ENCODE measurements at places on chromosomes 6 and 20.

DNA sequence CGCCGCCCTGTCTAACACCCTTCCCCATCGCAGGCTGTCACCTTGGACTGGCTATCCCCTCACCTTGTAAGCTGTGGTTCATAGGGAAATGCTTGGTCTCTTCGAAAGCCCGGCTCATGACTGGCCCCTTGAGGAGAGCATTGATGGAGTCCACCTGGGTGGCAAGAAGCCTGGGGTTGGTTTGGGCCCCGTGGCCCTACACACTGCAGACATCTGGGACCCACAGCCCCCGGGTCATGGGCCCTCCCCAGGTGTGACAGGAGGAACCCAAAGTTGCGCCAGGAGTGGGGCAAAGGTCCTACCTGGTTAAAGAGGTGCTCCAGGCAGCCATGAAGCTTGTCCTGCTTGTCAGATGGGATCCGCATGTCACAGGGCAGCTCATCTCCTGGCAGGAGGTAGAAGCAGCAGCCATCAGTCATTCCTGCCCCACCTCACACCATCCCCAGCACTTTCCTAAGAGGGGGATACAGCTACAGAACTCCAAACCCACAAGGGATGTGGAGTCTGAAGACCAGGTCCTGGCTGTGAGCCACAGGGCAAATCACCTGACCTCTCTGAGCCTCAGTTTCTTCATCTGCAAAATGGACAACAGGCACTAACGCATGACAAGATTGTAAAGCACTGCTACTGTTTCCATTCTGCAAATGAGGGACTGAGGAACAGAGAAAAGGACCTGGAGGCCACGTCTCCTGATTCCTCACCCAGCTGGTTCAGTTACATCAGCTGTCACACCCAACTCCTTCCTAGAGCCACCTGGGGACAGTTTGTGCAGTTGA, 185.5 kb downstream of the PREX1 start:
- DNase-seq, result no peak

DNA sequence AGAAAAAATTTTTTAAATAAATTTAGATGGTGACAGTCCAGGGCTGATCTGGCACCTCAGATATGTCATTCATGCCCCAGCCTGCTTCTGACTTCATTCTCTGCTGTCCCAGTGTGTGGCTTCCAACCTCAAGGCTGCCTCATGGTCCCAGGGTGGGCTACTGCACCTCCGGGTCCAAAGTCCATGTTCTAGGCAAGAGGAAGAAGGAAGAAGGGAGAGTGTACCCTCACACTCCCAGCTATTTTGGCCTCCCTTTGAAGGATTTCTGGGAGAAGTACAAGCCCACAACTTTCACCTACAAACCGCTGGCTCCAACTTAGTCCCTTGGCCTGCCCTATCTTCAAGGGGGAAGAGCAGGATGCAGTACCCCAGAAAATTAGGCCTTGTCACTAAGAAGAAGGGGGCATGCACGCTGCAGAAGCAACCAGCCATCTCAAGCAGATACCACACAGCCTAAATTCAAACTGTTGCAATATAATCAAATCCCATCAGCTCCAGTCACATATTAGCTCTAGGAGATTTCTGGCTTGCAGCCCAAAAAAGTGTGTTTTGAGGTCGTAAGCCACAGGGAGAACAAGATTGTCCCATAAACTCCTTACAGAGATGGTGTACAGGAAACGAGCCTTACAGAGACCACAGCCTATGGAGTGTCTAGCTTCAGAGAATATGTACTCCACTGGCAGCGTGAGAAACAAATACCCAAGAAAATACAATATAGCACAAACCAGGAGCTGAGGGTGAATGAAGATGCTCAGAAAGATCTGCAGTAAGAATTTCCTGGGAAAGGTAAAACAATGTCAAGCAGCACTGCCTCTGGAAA, 906 bp upstream of the BTN3A2 start:
- DNase-seq, result no peak

DNA sequence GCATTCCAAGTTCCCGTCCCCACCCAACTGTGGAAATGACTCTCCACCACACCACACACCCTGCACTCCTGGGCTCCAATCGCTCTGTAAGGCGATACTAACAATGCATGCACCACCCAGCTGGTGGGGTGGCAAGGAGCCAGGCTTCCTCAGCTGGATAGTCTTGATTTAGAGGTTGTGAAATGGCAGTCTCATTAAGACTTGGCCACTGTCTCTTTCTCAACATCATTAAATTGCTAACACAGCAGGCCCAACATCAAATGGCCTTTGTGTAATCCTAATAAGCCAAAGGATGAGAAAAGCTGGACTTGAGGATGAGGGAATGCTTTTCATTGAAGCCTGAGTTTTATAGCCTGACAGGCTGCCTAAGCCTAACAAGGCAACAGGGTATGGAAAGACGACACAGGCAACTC, 223.7 kb downstream of the GMDS start:
- no peak for DNase-seq

GRCh38 chr6:126944512-126944911, 174.0 kb upstream of the RSPO3 start:
- no peak for DNase-seq

DNA sequence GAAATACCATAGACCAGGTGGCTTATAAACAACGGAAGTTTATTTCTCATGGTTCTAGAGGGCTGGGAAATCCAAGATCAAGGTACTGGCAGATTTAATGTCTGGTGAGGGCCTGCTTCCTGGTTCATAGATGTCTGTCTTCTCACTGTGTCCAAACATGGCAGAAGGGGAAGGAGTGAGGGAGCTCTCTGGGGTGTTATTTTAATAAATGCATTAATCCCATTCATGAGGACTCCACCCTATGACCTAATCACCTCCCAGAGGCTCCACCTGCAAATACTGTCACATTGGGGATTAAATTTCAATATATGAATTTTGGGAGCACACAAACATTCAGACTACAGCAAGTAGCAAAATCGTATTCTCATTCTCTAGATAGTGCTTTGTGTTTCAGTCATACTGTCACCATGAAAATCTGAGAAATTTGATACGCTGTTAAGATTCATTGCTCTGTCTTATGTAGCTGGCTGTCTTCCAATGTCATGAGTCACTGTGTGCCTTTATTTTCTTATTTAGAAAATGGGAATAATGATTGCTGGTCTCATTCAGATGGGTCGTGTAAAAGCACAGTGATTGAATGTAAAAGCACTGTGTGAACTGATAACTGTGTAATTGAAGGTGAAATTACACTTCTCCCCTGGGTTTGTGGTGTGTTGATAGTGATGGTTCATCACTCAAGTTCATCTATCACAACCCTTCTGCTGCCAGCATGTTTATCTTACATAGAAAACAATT, 8.9 kb upstream of the ERVFRD-1 start:
- no peak for DNase-seq

GRCh38 chr6:82118150-82118562, 129.4 kb downstream of the IBTK start:
- no peak for DNase-seq

- no peak for DNase-seq
Observed at GRCh38 chr6:19722999-19723398, 114.2 kb upstream of the ID4 start.

DNA sequence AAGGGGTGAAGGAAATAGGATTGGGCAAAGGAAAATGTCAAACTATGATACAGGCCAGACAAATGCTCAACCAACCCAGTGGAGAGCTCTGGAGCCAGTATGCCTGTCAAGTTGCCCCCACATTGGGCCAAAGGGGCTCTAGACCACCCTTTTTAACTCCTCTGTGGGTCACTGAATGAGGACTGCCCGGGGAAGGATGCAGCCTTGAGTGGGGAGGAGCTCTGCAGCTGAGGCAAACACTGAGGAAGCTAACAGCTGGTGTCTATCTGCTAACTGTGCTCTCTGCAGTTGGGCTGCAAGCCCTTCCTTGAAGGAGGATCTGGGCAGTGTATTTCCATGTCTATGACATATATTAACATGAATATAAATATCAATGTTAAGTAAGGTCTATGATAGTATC, 98.4 kb upstream of the PRSS16 start:
- DNase-seq, result no peak

GRCh38 chr20:46590443-46590842, 40.0 kb upstream of the OCSTAMP start:
- no peak for DNase-seq

- no peak for DNase-seq
Observed at GRCh38 chr6:11522812-11523605, 14.5 kb upstream of the TMEM170B start.

DNA sequence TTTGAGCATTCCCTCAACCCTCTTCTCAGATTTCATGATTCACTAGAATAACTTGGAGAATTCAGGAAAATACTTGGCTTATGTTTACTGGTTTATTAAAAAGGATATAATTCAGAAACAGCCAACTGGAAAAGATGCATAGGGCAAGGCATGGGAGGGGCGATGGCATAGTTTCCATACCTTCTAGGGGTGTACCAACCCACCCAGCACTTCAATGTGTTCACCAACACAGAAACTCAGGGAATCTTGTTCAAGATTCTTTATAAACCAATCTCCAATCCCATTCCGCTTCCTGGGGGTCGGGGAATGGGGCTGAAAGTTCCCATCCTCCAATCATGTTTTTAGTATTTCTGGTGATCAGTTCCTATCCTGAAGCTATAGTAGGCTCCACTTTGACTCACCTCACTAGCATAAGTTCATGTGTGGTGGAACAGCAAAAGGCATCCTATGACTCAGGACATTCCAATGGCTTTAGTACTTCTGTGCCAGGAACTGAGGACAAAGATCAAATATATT, 164.4 kb downstream of the SIM1 start:
- DNase-seq, result no peak

DNA sequence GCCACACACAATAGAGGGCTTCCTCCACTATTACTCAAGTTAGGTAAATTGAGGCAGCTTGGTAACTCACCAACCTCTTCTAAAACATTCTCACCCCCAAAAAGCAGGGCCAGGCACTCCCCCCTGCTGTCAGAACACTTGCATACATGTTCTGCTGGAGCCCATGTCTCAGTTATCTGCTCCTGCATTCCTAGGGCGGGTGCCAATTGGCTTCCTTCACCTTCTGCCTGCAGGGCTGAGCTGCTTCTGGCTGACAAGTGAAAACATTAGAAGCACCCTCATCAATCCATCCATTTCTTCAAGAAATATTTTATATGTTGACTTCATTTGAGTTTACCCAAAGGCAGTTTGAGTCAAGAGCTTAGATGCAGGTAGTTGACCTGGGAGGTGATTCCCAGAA, 4.5 kb upstream of the ENTPD6 start:
- no peak for DNase-seq

DNA sequence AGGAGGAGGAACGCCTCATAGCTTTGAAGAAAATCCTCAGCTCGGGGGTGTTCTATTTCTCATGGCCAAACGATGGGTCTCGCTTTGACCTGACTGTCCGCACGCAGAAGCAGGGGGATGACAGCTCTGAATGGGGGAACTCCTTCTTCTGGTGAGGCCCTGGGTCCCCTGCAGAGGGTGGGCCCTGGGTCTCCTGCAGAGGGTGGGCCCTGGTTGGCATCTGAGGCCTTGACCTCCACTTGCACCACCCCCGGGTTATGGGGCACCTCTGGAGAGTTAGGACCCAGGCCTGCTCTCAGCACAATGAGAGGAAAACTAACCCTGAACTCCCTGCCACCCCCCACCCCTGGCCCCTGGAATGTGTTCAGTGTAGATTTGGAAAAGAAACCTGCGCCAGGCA, 47.2 kb downstream of the SYNJ2 start:
- DNase-seq, result no peak

- no peak for DNase-seq
Observed at GRCh38 chr6:153150752-153151440, 19.8 kb upstream of the RGS17 start.

GRCh38 chr20:20084296-20084752, 32.0 kb downstream of the CFAP61 start:
- no peak for DNase-seq

- no peak for DNase-seq
Observed at GRCh38 chr20:49028684-49029083, 17.4 kb upstream of the CSE1L start.

- DNase-seq, result no peak
Observed at GRCh38 chr20:50395251-50395729, 114.9 kb upstream of the PTPN1 start.

- DNase-seq, result no peak
Observed at GRCh38 chr6:38509713-38510112, 130.0 kb downstream of the BTBD9 start.

- no peak for DNase-seq
Observed at GRCh38 chr20:37382482-37383120, 36.7 kb downstream of the SRC start.

GRCh38 chr20:10551732-10552724, 116.9 kb downstream of the SLX4IP start:
- DNase-seq, result peak; percentile 57

- no peak for DNase-seq
Observed at GRCh38 chr20:25179439-25180089, 15.9 kb upstream of the ENTPD6 start.

DNA sequence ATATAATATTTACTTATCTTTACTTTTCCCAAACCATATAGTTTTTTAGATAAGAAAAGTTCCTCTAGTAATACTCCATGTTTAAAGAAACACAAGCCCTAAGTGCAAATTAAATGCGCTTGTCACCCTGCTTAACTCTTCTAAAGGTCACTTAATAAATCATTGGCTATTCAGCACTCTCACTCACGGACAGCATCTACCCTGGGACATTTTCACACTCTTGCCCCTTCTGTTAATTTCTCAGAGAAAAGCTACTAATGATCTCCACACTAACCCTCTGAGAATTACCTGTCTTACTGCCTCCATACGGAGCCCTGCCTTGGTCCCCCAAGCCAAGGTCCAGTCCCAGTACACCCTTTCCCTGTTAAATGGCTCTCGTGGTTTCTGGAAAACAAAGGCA, 102.2 kb downstream of the NRN1 start:
- no peak for DNase-seq

DNA sequence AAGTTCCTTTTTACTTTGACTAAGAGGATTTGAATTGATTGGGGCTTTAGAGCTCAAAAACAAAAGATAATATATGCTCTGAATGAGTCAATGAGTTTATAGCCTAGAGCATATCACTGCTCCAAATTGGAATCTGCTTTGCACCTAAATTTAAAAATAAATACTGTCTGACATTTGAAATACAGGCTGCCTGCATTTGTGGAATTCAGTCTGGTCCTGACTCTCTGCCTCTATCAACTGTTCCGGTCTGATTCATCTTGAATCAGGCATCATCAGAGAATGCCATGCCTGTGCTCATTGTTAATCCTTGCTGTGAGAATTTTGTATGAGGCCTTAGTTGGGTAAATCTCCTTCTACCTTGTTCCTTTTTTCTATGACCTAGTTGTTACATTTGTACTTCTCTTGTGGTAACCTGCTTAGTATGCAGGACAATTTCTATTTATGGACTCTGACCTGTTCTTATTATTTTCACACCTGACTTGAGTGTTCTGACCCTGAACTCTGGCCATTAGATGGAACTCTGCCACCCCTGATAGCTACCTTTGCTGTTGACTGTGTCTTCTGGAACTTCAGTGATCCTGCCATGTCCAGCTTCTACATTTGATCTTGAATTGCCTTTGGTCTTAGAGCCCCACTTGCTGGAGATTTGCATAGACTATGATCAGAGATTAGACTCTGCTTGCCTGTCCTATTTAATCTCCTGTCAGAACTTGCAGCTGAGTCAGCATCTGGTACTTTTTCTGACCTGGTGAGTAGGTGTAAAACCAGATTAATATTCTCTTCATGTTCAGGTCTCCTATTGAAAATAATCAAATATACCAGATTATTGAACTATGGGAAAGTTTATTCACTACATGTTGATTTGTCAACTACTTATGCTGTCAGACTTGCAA, 442.7 kb upstream of the HS3ST5 start:
- DNase-seq, result peak; percentile 36

- no peak for DNase-seq
Observed at GRCh38 chr20:33789109-33789857, 21.9 kb upstream of the CHMP4B start.
